CD4-positive, alpha-beta T cell treated with Interleukin-6 at 100 ng/mL for 8 hours (primary cell): ENCODE measurements at places on chromosomes 1 and 21.

DNA sequence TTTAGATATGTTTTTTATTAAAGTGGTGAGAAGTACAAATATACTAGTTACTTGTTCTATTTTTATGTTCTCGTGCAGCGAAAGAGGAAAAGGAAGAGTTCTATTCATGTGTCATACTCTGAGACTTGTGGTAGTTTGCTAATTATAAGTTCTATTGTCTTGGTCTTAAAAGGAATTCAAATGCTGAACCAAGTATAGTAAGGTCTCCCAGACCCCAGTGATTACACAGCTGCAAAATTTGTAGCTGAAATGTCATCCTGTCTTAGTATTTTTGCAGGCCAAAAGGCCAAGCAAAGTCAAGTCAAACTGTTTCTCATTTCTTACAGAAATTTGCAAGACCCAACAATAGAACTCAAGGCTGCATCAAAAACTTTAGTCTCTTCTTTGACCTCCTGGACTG, 268.7 kb downstream of the CHRM3 start:
- no peak for DNase-seq

- no peak for DNase-seq
Measured at GRCh38 chr21:44351535-44352252, 1.7 kb upstream of the TRPM2 start.

DNA sequence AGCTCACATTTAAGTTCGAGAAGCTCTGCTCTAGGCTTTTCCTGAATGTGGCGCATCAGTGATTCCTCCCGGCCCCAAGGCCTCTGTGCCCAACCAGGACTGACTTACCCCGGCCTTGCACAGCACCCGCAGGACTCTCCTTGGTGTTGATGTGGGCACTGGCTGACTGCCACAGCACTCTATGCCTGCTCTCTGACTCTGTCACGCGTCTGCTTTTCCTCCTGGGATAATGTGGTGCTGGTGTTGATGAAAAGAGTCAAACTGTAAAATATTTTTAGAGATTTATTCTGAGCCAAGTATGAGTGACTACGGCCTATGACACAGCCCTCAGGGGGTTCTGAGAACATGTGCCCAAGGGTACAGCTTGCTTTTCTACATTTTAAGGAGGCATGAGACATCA, 15.5 kb upstream of the SLC2A5 start:
- no peak for DNase-seq

GRCh38 chr1:111669268-111669667, 49.7 kb downstream of the RAP1A start:
- no peak for DNase-seq

- DNase-seq: no peak
Measured at GRCh38 chr1:31778763-31779488, 14.8 kb upstream of the ADGRB2 start.

- DNase-seq: no peak
Measured at GRCh38 chr1:24890887-24891286, 39.2 kb downstream of the RUNX3 start.

GRCh38 chr1:49086327-49086726, 309.6 kb upstream of the BEND5 start:
- no peak for DNase-seq

DNA sequence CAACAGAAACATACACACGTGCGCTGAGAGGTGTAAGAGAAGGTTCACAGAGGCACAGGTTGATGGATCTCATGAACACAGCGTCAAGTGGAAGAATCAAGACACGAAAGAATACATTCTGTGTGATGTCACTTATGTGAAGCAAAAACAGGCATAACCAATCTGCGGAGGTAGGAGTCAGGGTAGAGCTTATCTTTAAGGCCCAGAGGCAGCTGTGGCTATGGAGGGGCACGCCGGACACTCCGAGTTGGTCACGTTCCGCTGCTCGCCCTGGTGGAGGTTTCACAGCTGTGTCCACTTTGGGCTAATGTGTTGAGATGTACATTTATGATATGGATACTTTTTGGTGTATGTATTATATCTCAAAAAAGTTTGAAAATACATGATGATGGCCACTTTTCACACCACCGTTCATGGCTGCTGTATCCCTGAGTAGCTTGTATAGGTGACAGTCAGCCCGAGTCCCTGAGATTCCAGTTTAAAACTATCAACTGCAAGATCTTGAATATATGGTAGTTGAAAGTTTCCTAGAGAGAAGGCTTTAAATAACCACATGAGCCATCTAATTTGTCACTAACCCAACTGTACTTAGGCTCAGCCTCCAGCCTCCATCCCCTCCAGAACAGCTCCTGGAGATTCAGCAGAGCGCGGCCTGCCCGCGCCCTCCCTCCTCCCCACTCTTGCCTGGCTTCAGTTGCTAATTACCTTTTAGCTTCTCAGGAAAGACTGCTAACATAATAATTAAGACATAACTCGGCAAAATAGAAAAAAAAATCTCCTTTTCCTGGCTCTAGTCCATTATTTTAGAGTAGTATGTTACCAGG, 6.7 kb upstream of the ADARB1 start:
- no peak for DNase-seq

DNA sequence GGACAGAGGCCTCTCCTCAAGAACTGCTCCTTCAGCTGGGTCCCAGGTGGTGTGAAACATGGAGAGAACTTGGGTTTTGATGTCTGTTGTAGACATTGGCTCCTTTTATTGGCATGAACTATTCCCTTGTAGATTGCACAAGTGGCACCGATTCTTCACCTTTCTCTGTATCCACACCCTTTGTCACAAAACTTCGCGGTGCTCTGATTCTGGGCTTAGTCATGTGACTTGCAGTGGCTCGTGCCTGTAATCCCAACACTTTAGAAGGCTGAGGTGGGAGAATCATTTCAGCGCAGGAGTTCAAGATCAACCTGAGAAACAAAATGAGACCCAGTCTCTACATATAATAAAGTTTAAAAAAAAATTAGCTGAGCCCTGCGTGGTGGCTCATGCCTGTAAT, 42.5 kb upstream of the EYA3 start:
- no peak for DNase-seq

GRCh38 chr1:223319905-223320580, 43.9 kb downstream of the SUSD4 start:
- DNase-seq: no peak

- DNase-seq: no peak
Measured at GRCh38 chr1:208209286-208209685, 34.9 kb downstream of the PLXNA2 start.

GRCh38 chr21:33455686-33456446, 23.9 kb downstream of the TMEM50B start:
- no peak for DNase-seq

DNA sequence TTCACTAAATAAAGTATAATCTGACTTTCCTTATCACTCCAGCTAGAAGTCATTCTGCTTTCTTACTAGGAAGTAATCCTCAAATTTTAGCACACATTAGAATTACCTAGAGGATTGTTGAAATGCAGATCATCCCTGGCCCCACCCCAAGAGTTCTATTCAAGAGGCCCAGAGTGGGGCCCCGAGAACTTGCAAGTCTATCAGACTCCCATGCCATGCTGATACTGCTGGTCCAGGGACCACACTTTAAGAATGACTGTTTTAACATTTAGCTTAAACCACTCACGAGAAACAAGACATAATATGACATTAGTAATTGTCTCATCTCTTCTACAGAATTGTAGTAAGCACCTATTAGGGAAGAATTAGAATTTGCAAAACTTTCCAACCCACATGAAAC, 7.7 kb upstream of the SYNJ1 start:
- DNase-seq: no peak

- no peak for DNase-seq
Measured at GRCh38 chr1:70440642-70441391, 29.7 kb downstream of the CTH start.

DNA sequence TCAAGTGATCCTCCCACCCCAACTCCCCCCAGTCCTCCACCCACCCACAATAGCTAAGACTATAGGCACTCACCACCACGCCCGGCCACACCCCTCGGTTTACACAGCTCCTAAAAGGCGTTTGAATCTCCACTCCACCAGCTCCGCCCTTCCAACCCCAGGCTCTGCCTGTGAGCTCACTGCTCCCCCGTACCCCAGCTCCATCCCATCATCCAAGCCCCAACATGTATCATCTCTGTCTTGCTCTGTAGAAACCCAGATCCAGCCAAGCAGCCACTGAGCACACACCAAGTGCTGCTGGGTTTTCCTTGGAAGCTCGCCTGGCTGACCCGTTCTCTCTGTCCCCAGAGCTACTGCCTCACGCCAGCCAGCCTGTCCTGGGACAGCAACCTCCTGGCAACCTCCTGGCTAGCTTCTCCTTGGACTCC, 12.0 kb upstream of the S100A2 start:
- no peak for DNase-seq

DNA sequence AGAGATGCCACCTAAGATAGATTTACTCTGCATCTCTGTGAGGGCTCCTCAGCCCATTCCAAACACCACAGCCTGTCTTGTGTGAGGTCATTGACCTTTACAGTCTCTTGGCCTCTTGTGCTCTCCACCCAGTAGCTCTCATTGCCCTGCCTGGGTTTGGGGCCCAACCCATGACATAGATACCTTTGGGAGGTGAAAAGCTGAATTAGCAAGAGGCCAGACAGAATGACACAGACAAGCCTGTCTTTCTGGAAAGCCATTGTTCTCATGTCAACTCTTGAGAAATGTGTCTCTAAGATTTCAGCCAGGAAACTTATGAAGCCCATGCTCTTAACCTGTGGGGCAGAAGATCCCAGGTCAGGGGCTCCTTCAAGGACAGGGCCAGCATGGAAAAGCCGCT, 18.4 kb upstream of the F3 start:
- no peak for DNase-seq

DNA sequence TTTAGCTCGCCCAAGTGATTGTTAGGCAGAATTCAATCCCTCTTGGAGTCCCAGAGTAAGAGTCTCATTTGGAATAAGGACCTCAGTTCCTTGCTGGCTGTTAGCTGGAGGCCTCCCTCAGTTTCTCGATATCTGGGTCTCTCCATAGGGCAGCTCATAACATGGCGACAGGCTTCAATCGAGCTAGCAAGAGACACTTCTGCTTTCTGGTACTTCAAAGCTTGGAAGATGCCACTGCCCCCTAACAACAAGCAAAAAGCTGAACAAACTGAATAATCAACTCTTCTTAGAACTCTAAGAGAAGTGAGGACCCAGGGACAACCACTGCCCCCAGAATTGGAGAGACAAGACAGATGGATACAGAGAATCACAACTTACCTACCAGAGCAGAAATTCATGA, 86.2 kb downstream of the TEX35 start:
- no peak for DNase-seq
